ENCODE measurements at places on chromosomes 6 and 20.
A peak's percentile ranks its signal among the peaks of the same experiment; 100 is the strongest.

- no peak for DNase-seq
Measured at GRCh38 chr6:43509142-43509983, 783 bp downstream of the LRRC73 start.

DNA sequence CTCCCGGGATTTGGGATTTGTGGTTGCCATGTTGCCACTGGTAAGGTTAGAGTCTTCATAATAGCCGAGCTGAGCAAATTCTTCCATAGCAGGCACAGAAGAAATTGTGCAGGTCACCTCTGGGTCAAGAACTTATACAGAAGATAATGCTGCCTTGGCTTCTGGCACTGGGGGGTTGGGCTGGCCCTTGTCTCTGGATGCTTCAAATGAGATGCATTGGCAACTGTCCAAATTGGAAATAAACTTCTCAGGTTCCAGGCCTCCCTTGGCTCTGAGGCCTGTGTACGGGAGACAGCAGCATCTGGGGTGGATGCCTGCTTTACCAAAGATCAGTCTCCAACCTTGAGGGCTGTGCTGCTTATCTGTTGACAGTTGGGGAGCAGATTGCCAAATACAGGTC lies 26.2 kb downstream of the MYO6 start:
- no peak for DNase-seq

- DNase-seq: peak; percentile 19
Measured at GRCh38 chr6:141103246-141103645, 1029.5 kb upstream of the GJE1 start.

GRCh38 chr6:103799971-103800670 lies 1059.6 kb downstream of the HACE1 start:
- DNase-seq: peak; percentile 72

DNA sequence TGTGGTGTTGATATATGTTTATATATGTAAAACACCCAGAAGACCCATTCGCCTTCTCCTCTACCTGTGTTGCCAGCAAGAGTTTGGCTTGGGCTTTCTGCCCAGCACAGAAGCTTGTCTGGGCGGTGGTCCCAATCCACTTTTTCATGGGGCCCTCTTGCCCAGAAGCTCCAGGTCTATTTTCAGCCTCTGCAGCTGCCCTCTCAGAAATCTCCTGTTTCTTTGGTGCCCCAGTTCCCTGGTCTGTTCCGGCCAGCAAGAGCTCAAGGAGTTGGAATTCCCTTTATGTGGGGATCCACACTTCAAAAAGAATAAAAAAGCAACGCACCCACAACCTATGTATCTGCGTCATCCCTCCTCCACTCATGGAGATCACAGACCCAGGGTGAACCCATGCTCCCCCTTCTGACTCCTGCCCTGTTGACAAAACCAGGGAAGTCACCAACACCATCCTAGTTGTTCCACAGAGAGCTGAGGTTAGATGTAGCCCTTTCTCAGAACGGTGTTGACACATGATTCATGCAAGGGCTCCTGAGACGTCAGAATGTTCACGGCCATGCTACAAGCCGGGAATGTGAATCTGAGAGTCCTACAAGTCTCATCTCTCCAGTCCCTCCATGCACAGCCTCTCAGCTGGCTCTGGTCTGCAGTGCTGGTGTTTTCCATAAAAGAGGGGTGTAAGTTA lies 156.8 kb upstream of the RIN2 start:
- DNase-seq: no peak

GRCh38 chr6:4658486-4658885 lies 117.7 kb upstream of the CDYL start:
- DNase-seq: no peak

- DNase-seq: no peak
Measured at GRCh38 chr6:13870214-13870830, 54.4 kb upstream of the RNF182 start.

DNA sequence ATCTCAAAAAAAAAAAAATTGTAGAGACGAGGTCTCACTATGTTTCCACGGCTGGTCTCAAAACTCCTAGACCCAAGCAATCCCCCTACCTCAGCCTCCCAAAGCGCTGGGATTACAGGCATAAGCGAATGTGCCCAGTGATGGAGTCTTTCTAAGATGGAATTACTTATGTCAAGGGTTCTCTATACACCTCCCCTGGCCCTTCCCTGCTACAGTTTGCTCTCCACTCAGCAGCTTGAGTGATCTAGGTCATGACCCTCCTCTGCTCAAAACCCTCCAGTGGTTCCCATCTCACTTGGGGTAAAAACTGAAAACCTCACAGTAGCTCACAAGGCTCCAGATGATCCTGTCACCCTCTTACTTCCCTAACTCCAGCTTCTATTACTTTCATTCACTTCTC lies 1.8 kb upstream of the DNPH1 start:
- no peak for DNase-seq

Data from NCI-H446 (cell line).